ENCODE measurements at places on chromosomes 13 and 19.

- DNase-seq: no peak
Measured at GRCh38 chr19:28985201-28985600, 227.8 kb downstream of the UQCRFS1 start.

GRCh38 chr19:22052644-22053013 lies 345 bp downstream of the ZNF257 start:
- DNase-seq: no peak

- DNase-seq: no peak
Measured at GRCh38 chr19:10808937-10809649, 26.9 kb downstream of the TMED1 start.

DNA sequence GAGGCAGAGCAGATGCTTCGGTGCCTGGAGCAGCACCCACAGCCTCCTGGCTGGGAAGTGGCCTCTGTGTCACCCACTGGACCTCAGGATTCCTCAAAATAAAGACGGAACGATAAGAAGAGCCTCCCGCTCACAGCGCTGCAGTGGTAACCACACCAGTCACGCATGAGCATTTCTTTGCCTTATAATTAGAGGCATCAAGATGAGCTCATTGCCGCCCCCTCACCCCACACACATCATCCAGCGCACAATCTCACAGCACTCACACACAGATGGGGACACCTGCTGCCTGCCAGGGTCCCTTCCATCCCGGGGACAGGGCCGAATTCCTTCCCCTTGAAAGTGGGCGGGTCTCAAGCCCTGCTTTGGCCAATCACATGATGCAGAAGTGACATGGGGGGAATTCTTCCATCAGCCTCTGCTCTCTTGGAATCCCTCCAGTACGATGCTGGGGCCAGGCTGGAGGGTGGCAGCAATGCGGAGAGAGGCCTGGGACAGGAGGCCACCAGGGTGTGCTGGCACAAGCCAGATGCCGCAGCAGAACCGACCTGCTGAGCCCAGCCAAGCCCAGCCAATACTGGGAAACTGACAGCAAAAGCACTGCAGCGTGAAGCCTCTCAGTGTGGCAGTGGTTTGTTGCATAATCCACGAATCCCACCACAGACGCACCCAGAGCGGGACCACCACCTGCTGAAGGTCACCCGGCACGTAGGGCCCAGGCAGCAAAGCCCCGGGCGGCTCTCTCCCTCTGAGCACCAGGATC lies 16.0 kb downstream of the PIP5K1C start:
- no peak for DNase-seq

DNA sequence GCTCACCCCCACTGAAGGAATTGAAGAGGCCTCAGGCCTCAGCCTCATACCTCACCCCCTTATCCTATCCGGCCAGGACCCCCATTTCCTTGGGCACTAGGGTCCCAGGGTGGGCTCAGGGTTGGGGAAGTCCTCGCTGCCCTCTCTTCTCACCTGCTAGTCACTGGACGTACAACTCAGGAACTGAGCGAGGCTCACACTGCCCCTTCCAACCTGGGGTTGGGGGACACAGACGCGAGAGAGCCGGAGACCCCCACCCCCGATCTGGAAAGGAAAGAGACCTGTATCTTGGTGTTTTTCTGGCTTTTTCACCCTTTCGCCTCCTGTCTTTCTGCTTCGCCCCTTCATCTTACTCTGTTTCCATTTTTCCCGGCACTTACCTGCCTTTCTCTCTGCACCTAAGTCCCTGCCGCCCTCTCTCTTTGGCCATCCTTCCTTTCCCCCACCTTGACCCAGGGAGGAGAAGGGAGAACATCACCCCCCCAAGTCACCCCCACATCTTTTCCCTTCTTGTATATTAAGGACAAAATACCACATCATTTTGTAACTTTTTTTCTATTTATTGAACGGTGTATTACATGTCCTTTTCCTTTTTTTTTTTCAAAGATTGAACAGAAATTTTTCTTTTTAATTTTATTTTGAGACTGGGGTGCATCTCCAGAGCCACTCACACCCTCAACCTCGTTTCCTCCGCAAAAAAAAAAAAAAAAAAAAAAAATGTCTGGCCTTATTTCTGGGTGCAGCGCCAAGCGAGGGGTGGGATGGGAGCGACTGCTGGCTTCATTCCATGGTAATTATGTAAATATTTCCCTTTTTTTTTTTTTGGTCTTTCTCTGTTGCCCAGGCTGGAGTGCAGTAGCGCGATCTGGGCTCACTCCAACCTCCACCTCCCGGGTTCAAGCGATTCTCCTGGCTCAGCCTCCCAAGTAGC lies 36.6 kb downstream of the ZSWIM4 start:
- DNase-seq: no peak

DNA sequence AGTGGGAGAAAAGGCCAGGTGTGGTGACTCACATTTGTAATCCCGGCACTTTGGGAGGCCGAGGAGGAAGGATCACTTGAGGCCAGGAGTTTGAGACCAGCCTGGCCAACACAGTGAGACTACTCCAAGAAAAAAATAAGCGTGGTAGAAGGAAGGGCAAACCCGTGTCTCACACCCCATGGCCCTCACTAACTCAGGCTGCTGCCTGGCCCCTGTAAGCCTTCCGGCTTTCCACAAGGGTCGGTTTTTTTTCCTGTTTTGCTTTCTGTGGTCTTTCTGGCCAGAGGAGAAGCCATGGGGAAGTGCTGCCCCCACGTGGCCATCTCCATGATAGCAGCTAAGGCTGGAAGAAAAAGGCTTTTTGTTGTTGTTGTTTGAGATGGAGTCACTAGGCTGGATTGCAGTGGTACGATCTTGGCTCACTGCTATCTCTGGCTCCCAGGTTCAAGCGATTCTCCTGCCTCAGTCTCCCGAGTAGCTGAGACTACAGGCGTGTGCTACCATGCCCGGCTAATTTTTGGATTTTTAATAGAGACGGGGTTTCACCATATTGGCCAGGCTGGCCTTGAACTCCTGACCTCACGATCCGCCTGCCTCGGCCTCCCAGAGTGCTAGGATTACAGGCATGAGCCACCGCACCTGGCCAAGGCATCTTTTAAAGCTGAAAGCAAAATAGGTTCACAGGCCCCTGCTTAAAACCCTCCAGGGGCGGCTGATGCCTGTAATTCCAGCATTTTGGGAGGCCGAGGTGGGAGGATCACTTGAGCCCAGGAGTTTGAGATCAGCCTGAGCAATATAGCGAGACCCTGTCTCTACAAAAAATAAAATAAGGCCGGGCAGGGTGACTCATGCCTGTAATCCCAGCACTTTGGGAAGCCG lies 7.5 kb upstream of the ARHGEF18 start:
- DNase-seq: peak; percentile 62

- no peak for DNase-seq
Measured at GRCh38 chr13:30186634-30187415, 120.5 kb downstream of the KATNAL1 start.

Data from dorsolateral prefrontal cortex (tissue), 122 donors.